ENCODE measurements at places on chromosomes 1 and 21.
A peak's percentile ranks its signal among the peaks of the same experiment; 100 is the strongest.

DNA sequence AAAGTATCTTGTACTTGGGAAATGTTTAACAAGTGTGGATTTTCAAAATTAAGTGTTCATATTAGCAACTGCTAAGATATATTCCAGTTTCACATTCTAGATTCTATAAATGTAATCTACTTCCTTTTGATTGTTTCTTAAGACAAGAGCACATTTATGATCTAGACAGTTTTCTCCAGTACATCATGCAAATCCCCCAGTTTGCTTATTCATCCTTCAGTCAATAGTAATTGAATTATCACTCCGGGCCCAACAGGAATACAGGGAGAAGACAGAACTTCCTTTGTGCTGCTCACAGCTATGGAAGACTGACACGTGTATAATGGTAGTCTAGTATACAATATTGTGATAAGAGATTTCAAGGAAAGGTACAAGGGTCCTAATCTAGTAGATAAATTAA is 14.5 kb downstream of the PLA2G4A start:
- DNase-seq: no peak

GRCh38 chr1:218433744-218434143 is 88.6 kb downstream of the TGFB2 start:
- no peak for DNase-seq

DNA sequence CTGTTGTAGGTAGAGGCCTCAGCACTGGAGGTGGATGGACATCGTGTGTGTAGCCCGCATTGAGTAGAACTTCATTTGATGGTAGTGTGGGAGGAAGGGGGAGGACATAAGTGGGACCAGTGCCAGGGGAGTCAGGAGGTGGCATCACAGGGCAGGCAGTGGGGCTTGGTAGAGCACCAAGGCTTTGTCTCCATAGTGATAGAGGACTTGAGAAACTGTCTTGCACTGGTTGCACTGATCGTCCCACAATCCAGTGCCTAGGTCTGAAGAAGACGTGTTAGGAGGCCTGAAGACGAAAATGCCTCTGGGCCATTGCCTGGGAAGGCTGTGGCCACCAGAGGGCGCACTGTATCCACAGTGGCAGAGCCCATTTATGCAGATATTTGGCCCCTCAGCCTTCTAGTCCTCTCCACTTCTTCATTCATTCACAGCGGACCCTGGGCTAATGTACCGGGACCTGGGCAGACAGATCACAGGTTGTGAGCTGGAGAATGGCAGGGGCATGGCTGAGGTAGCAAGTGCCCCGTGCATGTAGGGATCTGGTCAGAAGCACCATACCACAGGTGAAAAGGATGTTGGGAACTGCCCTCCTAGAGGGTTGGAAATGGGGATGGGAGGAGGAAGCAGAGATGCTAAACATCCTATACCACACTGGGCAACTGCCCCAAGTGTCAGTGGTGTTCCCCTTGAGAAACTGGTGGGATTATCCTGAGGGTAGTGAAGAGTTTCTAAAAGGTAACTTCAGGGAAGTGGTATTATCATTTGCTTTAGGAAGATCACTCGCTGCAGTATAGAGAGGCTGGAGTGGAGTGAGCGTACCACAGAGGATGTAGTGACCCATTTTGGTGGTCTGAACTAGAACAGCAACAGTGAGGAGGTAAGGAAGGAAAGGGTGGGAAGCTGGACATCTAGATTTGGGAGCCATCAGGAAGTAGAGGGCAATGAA is 95.3 kb downstream of the PIK3R3 start:
- peak; percentile 91 for DNase-seq

DNA sequence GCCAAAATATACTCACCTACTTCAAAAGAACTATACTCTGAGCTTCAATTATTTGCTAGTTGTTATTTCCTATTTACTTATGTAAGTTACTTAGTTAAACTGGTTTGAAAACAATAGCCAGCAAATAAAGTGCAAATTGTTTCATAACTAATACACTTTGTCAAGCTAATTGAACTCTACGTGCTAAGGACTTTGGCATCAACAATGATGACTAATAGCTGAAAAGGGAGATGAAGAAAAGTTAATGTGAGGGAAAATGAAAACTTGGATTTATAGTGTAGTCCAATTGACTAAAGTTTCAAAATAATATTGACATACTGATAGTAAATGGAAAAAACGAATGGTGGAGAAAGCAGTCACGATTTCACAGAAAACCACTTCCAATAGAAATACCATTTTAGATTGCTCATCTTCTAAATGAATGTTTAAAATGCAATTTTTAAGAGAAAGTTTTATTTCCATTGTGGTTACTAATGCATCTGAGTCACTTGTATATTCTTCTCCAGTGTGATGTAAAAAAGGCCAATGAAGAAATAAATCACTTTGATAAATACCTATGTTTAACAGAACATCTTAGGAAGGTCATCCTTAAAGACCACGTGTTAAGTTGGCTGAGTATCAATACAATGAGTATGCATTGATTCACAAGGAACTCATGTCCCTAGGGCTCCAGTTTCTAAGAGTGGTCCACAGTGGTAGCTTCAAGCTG is 455.2 kb downstream of the LTN1 start:
- DNase-seq: peak; percentile 45

DNA sequence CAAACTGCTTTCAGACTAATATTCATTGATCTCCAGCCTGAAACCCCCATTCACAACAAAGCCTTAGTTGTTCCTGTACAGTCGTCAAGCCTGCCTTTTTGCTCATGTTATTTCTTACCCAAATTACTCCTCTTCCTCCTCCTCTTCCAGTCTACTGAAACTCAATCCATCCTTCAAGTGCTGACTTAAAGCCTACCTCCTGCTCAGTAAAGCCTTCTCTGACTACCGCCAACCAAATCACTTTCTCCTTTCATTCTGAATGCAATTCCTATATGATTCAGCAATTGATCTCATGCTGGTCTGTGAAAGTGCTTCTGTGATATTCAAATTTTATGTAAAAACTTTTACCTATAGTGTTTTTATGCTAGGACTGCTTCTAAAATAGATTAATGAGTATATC is 18.6 kb downstream of the TAF5L start:
- DNase-seq: no peak

DNA sequence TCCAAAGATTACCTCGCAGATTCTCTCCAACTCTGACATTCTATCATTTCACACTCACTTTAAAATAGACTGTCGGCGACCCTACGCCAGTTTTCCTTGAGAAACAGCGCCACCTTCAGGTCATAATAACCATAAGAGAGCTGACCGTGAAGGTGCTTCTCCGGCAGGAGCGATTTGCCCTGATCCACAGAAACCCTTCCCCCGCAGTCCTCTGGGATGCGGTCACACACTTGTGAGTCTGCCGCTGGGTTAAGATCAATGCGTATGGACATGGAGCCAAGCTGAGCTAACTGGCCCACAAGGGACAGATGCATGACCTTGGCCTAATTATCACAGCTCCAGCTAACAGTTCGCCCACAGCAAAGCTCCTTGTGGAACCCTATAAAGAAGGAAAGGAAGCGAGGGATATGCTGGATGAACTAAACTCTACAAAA is 32.8 kb upstream of the IFNAR2 start:
- peak; percentile 60 for DNase-seq

- peak; percentile 27 for DNase-seq
Observed at GRCh38 chr1:243946946-243947345, 96.9 kb upstream of the AKT3 start.

DNA sequence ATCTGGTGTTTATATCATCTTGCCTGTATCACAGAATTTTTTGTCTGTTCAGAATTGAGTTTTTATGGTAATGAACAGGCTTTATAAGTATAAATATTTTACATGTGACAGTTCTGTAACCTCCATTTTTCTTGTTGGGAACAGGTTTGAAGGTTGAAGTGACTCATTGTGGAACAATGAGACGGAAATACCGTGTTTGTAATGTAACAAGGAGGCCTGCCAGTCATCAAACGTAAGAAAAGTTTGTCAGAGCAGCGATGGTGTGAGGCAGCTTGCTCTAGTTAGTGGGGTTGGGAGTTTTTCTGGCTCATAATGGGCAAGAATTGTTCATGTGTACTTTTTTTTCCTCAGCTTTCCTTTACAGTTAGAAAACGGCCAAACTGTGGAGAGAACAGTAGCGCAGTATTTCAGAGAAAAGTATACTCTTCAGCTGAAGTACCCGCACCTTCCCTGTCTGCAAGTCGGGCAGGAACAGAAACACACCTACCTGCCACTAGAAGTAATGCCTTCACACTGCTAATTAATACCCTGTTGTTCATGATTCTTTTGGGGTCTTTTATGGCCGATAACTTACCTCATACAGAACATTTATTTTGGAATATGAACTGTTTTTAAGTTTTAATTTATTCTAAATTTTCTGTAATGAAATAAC is 75.2 kb upstream of the TEKT2 start:
- DNase-seq: peak; percentile 9

GRCh38 chr1:76854255-76854654 is 13.0 kb upstream of the ST6GALNAC5 start:
- no peak for DNase-seq

GRCh38 chr1:162131400-162132321 is 62.2 kb downstream of the NOS1AP start:
- no peak for DNase-seq

- no peak for DNase-seq
Observed at GRCh38 chr1:1507305-1507704, 4.7 kb upstream of the ATAD3A start.

- peak; percentile 52 for DNase-seq
Observed at GRCh38 chr1:41313661-41314131, 47.5 kb upstream of the FOXO6 start.

GRCh38 chr1:239232921-239233320 is 153.4 kb upstream of the CHRM3 start:
- DNase-seq: no peak

DNA sequence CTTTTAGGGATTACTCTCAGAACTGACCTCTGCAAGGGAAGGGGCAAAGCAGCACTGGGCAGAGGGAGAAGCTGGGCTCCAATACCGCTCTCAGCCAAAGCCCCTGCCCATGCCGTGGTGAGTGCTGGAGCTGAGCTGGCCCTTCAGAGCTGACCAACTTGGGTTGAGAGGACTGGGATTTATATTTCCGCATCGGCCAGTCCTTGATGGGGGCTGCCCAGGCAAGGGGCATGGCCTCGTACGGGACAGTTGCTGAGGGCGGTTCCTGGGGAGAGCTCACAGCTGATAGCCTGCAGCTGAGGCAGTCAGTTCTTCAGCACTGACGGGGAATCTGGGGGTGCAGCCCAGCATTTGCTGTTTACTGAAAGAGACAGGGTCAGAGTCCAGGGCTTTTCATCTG is 8.0 kb downstream of the HUNK start:
- DNase-seq: no peak

DNA sequence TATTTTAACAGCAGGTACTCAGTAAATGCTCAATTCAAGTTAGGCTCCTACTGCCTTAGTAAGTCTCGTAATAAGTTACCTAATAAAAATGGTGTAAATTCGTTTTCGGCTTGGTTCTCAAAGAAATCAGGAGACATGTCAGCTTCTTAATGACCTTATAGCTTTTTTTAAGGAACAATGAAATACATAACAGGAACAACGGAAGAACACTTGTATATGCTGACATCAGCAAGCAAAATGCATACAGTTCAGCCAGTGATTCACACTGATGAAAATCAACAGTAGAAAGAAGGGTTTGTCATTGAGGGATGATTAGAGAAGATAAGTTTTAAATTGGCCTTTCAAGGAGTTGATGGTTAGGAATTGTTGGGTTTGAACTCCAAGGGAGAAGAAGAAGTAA is 13.3 kb downstream of the RPTN start:
- no peak for DNase-seq

GRCh38 chr21:34807881-34808568 is 139.2 kb downstream of the CLIC6 start:
- peak; percentile 88 for DNase-seq

- DNase-seq: peak; percentile 32
Observed at GRCh38 chr1:204782118-204782700, 88.5 kb upstream of the NFASC start.

- no peak for DNase-seq
Observed at GRCh38 chr1:77548285-77548684, 134.2 kb downstream of the ZZZ3 start.

GRCh38 chr21:41369105-41369919 is 7.5 kb downstream of the MX2 start:
- DNase-seq: no peak

- DNase-seq: no peak
Observed at GRCh38 chr21:40334159-40334558, 466.9 kb downstream of the PCP4 start.

GRCh38 chr1:75203415-75204277 is 69.5 kb downstream of the LHX8 start:
- DNase-seq: peak; percentile 48

- no peak for DNase-seq
Observed at GRCh38 chr1:22944346-22945055, 28.2 kb downstream of the LACTBL1 start.

DNA sequence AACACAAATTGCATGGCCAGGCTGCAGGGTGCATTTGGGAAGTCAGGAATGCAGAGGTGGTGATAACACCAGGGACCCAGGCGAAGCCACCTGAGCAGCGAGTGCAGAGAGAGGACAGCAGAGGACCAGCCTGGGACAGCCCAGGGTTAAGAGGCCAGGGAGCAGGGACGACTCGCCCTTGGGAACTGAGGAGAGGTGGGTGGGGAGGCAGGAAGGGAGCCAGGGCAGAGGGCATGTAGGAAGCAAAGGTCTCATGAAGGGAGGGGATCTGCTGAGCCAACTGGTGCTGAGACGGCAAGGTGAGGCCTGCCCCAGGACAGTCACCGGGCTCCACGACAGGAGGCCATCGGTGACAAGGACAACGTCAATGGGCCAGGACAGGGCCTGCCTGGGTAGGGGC is 16.4 kb downstream of the KIF17 start:
- DNase-seq: no peak

GRCh38 chr1:245873883-245874671 is 633.0 kb downstream of the SMYD3 start:
- DNase-seq: no peak

- DNase-seq: no peak
Observed at GRCh38 chr21:44758781-44759627, 42.6 kb downstream of the UBE2G2 start.

- DNase-seq: peak; percentile 93
Observed at GRCh38 chr1:209651138-209651587, 1.1 kb downstream of the LAMB3 start.

- no peak for DNase-seq
Observed at GRCh38 chr1:84061336-84061735, 62.4 kb upstream of the TTLL7 start.

DNA sequence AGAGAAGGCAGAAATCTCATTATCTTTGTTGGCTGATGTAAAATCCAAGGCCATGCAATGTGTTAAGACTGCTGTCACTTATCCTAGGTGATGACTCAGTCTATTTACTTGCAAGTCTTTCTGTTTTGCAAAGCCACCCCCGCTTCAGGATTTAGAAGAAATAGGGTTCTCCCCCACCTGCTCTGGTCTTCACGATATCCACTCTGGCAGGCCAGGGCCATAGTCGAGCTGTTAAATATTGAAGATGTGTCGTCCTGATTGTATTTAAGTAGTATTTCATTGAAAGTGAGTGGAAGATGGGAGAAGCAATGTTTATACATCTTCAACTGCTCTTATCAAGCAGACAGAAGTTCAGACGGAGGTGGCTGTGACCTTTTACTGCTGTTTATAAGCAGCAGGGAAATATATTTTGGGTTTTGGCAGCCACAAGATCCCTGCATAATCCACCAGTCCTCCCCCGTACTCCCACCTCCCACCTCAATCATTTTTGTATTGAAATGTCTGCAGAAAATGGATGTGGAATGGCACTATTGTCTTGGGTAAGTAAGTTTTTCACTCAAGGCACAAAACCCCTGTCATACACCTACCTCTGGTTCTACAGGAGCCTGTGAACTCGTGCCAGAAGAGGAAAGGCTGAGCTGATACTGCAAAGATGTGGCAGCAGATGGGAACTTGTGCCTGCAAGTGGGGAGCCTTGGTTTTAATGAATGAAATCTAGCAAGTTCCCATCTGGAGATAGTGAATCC is 117.4 kb downstream of the MRPS6 start:
- DNase-seq: no peak

All from AG20443 (cell line).